ENCODE measurements at places on chromosomes 3 and 15.

DNA sequence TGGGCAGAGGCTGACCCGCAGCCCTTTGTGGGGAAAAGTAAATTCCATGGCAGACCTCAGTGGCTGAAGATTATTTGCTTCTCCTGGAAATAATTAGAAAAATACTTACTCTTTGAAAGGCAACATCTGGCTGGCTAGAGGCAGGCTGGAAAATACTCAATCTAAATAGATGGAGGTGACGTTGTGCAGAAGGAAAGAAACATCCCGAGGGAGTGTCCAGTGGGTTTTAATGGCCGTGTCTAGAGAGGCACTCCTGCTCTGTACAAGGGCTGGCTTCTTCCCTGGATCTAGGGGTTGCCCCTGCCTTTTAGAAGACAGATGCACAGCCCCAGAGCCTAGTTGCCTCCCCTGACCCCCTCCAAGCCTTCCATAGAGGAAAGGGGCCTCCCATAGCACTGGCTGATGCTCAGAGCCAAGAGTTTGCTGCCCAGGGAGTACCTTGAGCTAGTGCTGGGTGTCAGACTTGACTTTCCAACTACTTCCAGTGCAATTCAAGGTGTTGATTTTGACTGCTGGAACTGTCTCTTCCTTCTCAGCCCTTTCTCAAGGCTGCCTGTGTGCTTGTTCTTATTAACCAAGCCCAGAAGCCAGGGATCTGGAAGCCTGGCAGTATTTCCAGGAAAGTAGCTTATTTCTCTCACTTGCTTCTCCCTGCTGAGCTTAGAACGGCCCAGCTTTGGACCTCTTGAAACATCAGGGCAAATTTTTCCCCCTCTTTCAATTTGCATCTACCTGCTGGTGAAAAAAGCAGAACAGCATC is 27.4 kb downstream of the CGNL1 start:
- DNase-seq: no peak

GRCh38 chr3:61593446-61594029 is 32.2 kb downstream of the PTPRG start:
- DNase-seq: no peak

- DNase-seq: no peak
Observed at GRCh38 chr15:29569533-29570092, 252.7 kb downstream of the TJP1 start.

DNA sequence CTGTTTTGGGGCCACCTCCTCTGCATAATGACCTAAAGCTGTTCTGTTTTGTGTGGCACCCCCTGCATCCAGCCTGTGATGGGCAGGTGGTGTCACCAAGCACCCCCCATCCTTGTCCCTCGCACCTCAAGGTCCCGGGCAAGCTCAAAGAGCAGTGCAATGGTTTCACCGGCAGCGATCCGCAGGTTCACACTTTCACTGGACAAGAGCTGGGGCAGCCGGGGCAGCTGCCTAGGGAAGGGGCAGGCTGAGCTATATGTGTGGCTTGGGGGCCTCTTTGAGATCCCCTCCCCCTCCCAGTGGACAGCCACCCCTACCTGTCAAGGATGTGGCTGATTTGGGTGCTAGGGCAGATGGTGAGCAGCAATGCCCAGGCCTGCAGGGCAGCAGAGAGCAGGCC is 3.1 kb downstream of the IFRD2 start:
- no peak for DNase-seq

DNA sequence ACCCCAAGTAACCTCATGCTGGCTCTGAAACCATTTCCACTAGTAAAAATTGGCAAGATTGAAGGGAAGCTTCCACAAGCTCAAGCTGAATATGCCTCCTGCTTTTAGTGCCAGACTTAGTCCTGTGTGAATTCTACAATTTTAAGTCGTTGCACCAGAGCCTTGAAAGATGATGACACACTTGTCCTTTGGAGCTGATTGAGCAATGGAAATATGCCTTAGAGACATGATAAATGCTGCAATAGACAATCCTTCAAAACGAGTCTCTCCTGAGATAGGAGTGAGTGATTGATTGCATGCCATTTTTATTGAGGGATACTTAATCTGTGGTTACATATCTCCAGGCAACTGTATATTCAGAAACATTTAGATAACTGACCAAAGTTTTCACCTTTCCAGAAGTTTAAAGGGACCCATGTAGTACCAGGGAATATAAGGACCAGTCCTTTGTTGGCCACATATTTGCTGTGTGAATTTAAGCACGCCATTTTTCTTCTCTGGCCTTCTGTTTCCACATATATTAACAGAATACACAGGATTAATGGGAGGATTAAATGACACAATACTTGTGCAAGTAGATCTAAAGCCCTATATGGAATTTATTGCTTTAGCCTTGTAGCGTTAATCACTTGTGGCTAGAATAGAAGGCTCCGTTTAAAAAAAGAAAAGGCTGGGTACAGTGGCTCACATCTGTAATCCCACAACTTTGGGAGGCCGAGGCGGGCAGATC is 65.1 kb downstream of the PPARG start:
- no peak for DNase-seq

DNA sequence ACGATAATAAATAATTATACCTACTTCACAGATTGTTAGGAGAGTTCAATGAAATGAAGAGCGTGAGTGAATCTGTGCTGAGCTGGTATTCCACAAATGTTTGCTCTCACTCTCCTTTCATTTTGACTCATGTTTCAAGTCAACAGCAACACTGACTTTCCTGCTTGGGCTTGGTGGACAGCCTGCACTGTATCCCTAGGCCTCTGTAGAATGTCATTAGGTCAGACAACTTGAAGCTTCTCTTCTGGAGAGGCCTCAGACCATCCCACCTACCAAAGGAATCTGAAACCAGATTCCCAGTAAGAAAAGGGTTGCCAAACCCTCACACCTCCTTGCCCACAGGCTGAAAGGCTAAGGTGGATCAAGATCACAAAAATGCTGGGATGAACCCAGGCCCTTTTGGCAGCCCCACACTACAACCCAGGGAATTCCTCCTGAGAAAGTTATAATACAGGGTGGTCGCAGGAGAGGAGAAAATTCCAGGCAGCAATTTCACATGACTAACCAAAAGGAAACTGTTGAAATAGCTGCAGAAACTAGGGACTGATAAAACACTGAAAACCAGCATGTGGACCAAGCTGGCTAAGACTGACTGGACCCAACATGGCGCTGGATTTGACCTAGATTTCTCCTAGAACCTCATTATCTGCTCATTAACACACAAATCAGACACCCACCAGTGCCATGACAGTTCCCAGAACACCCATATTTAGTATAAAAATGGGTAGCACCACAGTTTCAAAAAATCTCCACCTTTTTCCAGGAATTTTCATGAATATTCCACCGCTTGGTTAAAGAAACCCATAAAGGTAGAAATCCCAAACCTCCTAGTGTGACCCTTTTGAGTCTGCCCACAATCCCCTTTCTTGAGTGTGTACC is 57.0 kb upstream of the ZNF148 start:
- DNase-seq: no peak
